ENCODE measurements at places on chromosomes 11 and 22. TPM values are rescaled to one million over a fixed set of nuclear protein-coding genes. Genes with fewer than 3 reads are reported as not detected.

BET1L gene
- 79.9 TPM for polyA plus RNA-seq

ARHGAP20 gene
- polyA plus RNA-seq: 18.6 TPM

KRTAP5-10 gene
- 0.28 TPM for polyA plus RNA-seq

MUC5B gene
- polyA plus RNA-seq: 0.45 TPM

CRELD2 gene
- 58.3 TPM for polyA plus RNA-seq

Data from testis (tissue), 5 donors.